ENCODE measurements at places on chromosomes 1 and 21. TPM values are rescaled to one million over a fixed set of nuclear protein-coding genes. Genes with fewer than 3 reads are reported as not detected.
A peak's percentile ranks its signal among the peaks of the same experiment; 100 is the strongest.

TEDDM1 gene
- total RNA-seq, result not detected

FBLIM1 gene
- total RNA-seq, result 39.0 TPM

FCGR1A gene
- 40.9 TPM for total RNA-seq

FNDC10 gene
- total RNA-seq, result 7.4 TPM

NHLH1 gene
- total RNA-seq, result not detected

CYP4A11 gene
- total RNA-seq, result not detected

SLC16A1 gene
- 8.6 TPM for total RNA-seq

- DNase-seq, result no peak
Measured at GRCh38 chr1:89104687-89105086, 21.2 kb downstream of the GBP2 start.

DNA sequence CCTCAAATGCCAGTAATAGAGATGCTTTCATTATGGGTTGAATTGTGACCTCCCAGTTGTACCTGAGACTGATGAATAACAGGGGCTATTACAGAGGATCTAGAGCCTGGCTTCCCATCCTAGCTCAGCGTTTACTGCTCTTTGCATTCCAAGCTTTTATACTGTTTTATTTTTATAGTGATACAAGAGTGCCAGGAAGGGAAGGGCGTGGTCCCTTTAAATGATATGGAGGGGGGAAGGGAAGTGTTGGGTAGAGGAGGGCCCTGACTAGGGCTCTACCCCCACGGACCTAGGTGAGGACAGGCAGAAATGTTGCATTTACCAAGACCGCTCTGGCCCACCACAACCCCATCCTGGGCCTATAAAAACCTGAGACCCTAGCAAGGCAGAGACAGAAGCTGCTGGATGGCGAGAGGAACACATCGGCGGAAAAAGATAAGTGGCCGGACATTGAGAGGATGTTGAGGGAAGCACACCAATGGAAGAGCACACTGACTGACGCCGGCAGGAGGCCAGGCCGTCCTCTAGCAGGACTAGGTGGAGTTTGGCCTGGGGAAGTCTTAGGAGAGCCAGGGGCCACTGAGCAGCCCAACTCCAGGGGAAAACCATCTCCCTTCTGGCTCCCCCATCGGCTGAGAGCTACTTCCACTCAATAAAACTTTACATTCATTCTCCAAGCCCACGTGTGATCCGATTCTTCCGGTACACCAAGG, 1025.9 kb downstream of the TTLL7 start:
- DNase-seq, result no peak

- DNase-seq, result no peak
Measured at GRCh38 chr1:182301467-182302198, 90.0 kb downstream of the GLUL start.

DNA sequence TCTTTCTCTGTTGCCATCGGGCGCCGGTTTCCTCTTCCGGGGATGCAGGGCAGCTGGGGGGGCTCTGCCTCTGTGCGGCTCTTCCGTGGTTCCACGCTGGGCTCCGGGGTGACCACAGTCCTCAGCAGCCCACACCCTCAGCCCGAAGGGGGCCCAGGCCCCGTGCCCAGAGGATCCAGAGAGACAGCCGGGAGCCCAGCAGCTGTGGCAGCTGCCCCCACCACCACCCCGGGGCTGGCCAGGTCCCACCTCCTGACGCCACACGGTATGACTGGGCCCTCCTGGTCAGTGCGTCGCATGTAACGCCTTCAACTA, 172.2 kb downstream of the PRDM16 start:
- no peak for DNase-seq

DNA sequence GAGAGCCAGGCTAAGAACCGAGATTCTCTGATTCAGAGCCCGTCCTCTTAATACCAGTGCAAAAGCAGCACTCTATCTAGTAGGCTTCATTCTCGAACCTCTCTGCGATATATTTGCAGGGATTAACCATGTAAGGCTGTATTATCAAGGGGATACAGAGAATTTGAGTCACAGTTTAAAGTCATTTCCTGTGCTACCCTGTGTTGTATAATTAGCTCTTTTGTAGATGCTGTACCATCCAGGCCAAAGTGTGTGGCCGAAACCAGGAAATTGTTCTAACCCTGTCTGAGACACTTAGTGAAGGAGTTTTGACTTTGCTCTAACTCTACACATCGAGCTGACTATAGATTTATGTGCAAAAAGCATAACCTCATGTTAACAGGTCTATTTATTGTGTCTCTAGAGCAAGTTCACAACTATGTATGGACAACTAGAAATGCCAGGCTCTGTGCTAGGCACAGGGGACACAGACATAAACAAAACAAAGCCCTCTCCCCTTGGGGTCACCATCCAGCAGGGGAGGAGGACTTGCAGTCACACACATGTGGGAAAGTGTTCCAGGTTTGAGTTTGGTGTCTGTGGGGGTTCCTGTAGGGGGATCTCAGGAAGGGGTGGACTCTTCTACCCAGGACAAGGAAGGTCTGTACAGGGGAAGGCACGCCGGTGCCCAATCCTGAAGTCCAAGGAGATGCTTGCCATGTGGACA, 182.2 kb downstream of the DHRS3 start:
- DNase-seq, result no peak

DNA sequence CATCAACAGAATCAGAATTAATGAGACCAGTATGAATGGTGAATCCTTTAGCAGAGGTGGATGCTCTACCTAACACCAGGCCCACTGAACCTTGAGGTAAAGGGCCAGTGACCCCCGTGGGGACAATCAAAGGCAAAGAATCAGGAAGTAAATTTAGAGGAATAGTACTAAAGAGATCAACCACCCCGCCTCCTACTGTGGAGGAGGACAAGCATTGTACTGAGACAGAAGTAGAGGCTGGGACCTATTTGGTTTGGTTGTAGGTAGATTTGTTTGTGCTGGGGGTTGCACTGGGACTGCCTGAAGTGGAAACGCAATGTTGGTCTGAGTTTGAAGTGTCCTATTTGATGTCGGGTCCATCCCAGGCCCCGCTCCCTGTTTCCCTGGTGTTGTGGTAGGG, 9.5 kb downstream of the CD48 start:
- DNase-seq, result no peak

GRCh38 chr1:219174460-219175211, 958 bp downstream of the LYPLAL1 start:
- DNase-seq, result no peak

DNA sequence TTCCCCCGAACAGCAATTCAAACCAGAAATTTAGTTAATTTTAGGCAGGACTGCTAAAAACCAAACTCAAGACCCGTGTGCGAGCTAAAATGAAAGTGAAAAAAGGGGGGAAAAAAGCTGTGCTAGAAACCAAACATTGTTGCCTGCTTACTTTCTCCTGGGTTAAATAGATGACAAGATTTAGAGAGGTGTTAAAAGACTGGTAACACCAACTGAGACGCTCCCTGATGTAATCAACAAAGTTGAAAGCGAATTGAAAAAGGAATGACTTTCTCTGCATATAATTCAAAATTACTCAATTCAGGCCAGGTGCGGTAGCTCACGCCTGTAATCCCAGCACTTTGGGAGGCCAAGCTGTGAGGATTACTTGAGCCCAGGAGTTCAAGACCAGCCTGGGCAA, 6.8 kb downstream of the CDCA8 start:
- DNase-seq, result no peak

DNA sequence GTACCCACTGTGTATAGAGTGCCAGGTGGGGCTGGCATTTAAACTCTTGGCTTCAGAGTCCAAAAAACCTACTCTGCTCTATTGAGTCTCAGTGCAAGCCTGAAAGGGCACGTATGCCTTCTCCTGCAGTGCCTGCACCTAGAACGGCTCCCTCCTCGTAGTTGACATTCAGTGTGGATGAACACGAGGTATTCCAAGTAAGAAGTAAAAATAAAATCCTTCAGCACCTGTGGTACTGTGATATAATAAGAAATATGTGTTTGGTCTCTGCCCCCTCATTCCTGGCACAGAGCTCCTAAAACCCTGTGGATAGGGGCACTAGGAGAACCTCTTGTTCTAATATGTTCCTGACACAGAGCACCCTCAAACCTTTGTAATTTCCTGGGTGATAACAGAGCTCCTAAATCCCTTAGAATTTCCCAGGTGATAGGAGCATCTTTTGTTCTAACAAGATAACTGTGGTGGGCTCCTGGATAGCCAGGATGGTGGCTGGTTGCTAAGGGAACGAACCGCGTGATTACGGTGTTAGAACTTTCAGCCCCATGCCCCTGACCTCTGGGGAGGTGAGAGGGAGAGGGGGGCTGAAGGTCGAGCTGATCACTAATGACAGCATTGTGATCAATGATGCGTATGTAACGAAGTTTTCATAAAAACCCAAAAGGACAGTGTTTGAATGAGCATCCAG, 16.8 kb downstream of the UCK2 start:
- DNase-seq, result no peak

DNA sequence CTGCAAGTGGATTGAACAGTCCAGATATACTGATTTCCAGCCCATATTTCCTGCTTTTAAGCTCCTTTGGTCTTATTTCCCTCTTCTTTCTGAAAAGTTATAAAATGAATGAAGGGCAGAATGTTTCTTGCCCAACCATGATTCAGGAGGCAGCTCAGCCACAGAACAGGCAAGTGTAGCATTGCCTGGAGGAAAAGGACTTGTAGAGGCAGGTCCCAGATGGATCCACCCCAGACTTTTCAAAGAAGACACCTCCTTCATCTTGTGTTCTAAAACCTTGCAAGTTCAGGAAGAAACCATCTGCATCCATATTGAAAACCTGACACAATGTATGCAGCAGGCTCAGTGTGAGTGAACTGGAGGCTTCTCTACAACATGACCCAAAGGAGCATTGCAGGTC, at the start of gene CLCA2:
Gene CLCA2 (plus strand): TSS at position 299 of the 400 bp plus-strand sequence. CDS start 77 bp downstream, at position 376.
- DNase-seq, result no peak

DNA sequence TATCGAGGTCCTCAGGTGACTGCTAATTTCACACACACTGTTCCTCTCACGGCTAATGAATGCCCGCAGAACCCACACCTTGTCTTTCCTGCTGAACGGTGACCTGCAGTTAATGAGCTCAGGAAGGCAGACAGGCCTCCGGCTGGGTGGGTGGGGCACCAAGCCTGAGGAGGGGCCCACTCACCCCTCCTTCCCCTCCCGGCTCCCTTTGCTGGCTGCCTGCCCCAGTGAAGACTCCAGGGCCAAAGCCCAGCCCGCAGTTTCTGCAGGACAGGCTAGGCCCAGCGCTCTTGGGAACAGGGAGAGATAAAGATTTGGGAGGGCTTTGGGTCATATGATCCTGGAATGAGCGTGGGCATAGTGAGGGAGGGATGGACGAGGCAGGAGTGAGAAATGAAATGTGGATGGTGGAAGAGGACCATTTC, 26.4 kb downstream of the FOXO6 start:
- DNase-seq, result peak; percentile 88

DNA sequence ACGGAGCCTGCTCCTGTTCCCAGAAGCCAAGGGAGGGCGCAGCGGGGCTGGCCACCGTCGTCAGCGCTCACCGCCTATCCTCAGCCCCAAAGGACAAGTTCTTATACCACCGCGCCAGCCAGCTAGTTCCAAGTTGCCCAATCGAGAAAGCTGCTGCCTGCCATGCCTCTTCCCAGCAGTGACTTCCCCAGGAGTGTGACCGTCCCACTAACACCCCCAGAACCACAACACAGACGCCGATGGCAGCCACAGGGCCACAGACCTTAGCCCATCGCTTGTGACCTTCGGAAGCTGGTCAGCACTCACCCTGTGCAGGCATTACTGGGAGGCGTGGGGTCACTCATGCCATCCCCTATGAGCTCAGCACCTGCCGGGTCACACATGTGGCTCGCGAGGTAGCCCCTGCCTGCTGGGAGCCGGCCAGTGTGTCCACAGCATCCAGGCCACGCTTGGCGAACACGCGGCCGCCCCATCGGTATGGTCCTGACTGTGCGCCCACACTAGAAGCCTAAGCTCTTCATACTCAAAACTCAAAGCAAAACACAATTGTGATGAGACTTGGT, 20.1 kb downstream of the NADK start:
- DNase-seq, result peak; percentile 68

All from upper lobe of right lung (tissue), 1 donor.